ENCODE measurements at places on chromosomes 7 and 10.

DNA sequence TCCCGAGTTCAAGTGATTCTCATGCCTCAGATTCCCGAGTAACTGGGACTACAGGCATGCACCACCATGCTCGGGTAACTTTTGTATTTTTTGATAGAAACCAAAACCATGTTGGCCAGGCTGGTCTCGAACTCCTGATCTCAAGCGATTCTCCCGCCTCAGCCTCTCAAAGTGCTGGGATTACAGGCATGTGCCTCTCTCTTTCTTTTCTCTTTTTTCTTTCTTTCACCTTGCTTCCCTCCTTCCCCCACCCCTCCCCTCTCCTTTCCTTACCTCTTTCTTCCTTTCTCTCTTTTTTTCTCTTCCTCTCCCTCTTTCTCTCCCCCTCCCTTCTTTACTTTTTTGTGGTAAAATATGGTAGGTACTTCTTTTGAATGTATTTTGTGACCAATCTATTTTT lies 62.2 kb downstream of the ANKRD61 start:
- DNase-seq, result no peak

GRCh38 chr10:5678397-5679036 lies 6.1 kb upstream of the TASOR2 start:
- DNase-seq, result no peak

DNA sequence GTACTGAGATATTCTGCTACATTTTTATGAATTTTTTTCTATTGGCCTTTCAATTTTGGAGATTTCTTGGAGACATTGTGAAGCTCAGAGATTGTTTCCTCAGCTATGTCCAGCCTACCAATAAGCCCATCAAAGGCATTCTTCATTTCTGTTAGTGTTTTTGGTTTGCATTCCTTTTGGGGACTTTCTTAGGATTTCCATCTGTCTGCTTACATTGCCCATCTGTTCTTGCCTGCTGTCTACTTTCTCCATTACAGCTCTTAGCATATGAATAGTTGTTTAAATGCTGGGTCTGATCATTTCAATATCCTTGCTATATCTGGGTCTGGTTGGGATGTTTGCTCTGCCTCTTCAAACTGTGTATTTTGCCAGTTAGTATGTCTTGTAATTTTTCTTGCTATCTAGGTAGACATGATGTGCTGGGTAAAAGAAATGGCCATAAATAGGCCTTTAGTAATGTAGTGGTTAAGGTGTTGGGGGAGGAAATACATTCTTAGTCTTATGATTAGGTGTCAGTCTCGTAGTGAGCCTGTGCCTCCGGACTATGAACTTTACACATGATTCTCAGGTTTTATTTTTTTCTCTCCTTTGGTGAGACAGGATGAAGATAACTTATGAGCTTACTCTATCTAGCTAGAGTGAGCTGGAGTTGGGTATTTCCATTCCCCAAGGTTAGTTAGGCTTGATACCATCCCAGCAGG lies 32.6 kb upstream of the NME8 start:
- no peak for DNase-seq

- DNase-seq, result no peak
These were observed 97.7 kb downstream of the HTR5A start for GRCh38 chr7:155167706-155168365.

All from brain microvascular endothelial cell (primary cell).